HFFc6 (cell line): ENCODE measurements at places on chromosomes 16 and 17. TPM values are rescaled to one million over a fixed set of nuclear protein-coding genes. Genes with fewer than 3 reads are reported as not detected.

GRCh38 chr16:30786936-30787612 is at the start of gene ZNF629:
Gene ZNF629, minus strand, starts transcription at chr16:30787205. Its CDS starts 2,723 bp downstream, at chr16:30784482.
- peak within 1 kb of the TSS; percentile 91 for H3K27ac ChIP-seq
- peak; percentile 37 for DNase-seq
- no peaks in the 10 kb centered on the region for H3K27me3 ChIP-seq
- peak within 1 kb of the TSS; percentile 92 for H3K4me3 ChIP-seq

GRCh38 chr16:67252609-67253497 is 4.1 kb downstream of the SLC9A5 start:
- no peak for DNase-seq
- H3K4me1 ChIP-seq, result peaks cover 28% of the 10 kb centered on the region
- no peak overlapping the region for H3K4me3 ChIP-seq
- H3K27ac ChIP-seq, result no peak overlapping the region

The HOXB7 gene
- not detected in 3 replicates for total RNA-seq

DNA sequence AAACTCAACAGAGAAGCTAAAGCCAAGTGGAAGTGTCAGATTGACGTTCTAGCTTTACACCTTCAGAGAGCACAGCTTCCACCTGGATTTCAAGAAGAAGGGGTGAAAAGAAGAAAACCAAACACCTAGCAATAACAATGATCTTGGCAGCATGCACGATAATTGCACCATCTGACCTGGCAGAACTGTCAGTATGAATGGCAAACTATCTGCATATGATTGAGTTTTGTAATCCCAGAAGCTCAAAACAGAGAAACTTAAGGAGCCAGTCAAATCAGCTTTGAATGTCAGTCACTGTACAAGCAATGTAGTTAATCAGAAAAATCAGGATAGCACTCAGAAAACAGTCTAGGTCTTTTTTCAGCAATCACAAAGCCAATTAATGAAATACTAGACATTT is 427.1 kb downstream of the ZFHX3 start:
- H3K27me3 ChIP-seq, result no peaks in the 10 kb centered on the region; the same call in none of the 2 replicates
- 0 out of 2 replicates have a peak, but pooled peaks cover 2% of the 10 kb centered on the region for H3K36me3 ChIP-seq
- H3K4me1 ChIP-seq, result peaks cover 8% of the 10 kb centered on the region; the same call in 1 of the 2 replicates
- no peak overlapping the region for H3K4me3 ChIP-seq
- no peak for DNase-seq

The LUC7L gene
- 38.4 to 49.2 TPM (median 40.8 TPM) in 3 replicates for total RNA-seq

- H3K27me3 ChIP-seq, result no peaks in the 10 kb centered on the region
- H3K27ac ChIP-seq, result no peak overlapping the region
- H3K36me3 ChIP-seq, result peaks cover 16% of the 10 kb centered on the region
- H3K4me3 ChIP-seq, result no peak overlapping the region
These were observed 13.7 kb downstream of the BLMH start for GRCh38 chr17:30278032-30278431.
